NCI-H446 treated with DMSO at 0.1 percent for 48 hours (cell line): ENCODE measurements at places on chromosomes 16 and 17.
A peak's percentile ranks its signal among the peaks of the same experiment; 100 is the strongest.

GRCh38 chr16:48450367-48450766 is 65.2 kb upstream of the SIAH1 start:
- no peak for DNase-seq

- no peak for DNase-seq
Observed at GRCh38 chr17:4583782-4584100, 588 bp upstream of the SMTNL2 start.

GRCh38 chr17:13601776-13602551 is at the start of gene HS3ST3A1:
Gene HS3ST3A1 (minus strand): TSS chr17:13601929. CDS start chr17:13601129, 800 bp downstream.
- no peak for DNase-seq

GRCh38 chr16:66740010-66740409 is 11.4 kb downstream of the DYNC1LI2 start:
- DNase-seq = no peak

DNA sequence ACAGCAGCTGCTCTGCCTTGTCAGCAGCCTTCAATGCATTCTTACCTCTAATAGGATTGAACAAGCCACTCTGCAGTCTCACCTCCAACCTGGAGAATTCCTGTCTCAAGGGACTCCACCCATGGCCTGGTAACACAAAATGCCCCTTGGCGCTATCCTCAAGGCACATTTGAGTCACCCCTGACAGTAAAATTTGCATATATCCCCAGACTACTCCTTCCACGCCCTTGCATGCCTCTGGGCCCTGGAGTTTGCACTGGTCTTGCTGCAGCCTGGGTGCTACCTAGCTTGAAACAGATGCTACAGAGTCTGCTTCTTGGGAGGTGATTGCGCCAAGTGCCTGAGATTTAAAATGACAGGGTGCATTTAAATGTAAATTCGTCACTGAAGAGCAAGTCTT is 391.4 kb upstream of the MAF start:
- no peak for DNase-seq

DNA sequence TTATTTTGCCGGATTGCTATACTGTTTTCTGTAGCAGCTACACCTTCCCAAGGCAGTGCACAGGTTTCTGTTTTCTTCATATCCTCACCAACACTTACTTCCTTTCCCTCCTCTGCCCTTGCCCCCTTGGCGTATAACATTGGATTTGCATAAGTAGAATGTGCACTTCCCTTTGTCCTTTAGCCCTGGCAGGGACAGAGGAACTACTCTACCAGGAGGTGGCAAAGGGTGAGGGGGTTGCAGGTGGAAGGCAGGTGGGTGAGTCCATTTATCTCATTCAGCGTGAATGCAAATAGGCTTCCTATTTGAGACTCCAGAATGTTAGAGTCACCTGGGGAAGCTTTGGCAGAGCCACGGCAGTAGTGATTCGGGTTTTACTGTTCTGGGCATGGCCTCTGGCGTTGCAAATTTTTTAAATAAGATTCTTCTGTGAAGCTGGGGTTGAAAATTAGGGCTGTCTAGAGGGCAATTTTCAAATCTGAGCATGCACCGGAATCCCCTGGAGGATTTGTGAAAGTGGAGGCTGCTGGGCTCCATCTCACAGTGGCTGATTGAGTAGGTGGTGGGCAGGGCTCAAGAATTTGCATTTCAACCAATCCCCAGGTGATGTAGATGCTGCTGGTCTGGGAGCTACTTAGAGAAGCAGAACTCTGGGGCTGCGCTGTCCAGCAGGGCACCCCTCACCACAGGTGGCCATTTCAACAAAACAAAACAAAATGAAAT is 84.7 kb downstream of the PLCG2 start:
- no peak for DNase-seq

DNA sequence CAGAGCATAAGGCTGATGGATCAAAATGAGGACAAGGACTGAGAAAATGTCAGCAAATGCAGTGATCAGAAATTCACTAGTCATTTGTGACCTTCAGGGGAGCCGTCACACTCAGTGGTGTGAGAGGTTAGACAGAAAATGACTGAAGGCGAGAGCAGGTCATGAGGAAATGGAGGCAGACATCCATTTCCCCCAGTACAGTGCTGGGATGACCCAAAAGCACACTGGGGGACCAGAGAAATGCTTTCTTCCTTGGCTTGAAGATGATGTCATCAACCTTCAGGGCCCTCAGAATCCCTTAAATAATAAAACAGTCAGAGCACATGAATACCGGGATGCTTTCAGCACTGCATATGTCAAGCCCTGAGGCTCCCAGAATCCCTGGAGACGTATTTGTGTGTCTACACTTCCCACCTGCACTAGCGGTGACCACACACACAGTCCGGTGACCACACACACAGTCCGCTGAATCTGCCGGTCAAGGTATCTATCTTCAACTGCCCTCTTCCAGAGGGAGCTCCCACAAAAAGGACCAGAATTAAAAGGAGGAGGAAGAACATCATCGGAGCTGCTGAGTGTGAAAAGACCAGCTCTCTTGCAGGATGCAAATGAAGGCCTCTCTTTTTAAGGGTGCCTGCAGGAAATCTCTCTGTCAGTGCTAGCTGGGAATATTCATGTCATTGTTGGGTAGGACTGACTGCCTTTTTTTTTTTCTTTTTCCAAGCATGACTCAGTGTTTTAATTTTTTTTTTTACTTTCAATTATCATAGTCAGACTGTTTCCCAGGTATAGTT is 8.2 kb downstream of the UBE2O start:
- no peak for DNase-seq

DNA sequence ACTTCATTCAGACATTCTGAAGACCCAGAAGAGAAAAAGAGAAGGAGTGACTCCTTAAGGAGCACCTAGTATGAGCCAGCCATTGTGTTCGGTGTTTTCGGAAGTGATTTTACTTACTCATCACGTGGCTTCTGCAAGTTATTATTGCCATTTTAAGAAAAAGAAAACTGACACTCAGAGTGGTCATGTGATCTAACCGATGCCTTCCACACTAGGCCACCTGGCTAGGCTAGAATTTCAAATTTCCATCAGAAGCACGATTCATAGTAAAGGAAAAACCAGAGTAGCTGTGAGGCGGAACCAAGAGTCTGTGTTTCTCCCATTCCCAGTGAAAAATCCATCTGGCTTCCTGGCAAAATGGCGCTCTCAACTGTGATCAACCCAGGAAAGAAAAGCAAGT is 32.0 kb downstream of the GTF3C1 start:
- no peak for DNase-seq

- DNase-seq = no peak
Observed at GRCh38 chr17:50170662-50171370, 5.0 kb downstream of the SGCA start.

DNA sequence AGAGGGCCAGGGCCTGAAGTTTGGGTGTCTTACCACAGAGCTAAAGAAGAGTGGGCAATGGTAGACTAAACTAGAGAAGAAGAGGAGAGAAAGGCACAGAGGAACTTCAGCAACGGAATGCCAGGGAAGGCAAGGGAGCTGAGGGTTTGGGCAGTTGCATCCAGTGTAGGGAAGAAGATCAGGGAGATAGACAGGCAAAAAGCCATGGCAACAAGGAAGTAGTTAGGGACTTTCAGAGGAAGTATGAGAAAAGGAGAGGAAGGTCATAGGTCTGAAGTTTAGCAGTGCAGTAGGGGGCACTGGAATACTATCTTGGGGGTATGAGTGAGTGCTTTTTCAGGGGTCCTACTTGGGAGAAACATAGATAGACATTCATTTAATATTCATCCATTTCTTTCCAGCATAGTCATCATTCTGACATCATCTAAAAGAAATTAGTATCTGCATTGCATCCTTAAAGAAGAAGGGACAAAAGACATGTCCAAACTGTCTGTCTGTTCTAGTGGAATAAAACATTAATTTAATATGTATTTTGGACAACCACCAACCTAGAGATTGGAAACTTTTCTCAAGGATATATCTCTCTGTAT is 2.2 kb upstream of the NF1 start:
- DNase-seq = no peak

GRCh38 chr17:8994319-8994718 is 27.0 kb upstream of the NTN1 start:
- no peak for DNase-seq

DNA sequence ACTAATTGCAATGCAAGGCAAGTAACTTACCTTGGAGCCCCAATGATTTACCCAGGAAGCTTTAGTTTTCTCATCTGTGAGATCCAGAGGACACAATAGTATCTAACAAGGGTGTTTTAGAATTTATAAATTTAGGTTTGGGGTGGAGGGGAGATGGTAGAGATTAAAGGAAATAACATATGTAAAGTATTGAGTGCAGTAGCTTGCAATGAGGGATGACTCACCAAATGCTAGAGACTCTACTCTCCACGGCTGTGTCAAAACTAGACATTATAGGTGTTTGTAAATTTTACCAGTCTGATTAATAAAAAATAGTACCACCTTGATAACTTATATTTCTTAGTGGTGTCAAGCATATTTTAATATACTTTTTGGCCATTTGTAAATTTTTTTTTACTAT is 3.7 kb upstream of the ABCA9 start:
- no peak for DNase-seq

DNA sequence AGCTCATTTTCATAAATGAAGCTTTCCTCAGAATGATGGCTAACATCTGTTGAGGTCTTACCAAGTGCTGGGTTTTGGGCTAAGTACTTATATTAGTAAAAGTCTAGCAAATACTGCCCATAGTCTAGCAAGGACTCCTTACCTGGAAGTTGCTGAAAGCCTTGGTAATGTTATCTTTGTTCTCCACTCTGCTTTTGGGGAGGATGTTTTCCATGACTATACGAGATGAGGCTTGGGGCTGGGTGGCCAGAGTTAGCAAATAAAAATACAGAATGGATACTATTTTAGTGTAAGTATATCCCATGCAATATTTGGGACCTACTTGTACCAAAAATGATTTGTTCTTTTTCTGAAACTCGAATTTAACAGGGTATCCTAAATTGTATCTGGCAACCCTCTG is 7.7 kb downstream of the CCL18 start:
- DNase-seq = no peak

DNA sequence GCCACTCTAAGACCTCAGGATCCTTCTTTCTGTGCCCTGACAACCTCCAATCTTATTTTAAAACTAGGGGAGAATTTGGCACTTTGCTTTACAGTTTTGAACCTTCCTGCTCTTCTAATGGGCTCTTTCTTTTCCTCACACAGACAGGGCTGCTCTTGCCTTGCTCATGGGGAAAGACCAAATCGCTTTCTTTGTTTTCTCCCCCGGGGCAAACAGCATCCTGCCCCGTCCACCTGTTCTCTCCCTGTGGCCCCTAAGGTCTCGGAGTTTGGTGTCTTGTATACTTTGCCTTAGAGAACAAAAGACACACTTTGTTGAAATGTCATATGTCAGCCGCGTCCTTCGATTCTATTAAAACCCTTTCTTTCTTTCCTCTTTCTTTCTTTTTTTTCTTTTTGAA is 306.7 kb upstream of the SALL1 start:
- no peak for DNase-seq

- no peak for DNase-seq
Observed at GRCh38 chr17:72387969-72388368, 267.1 kb downstream of the SOX9 start.

DNA sequence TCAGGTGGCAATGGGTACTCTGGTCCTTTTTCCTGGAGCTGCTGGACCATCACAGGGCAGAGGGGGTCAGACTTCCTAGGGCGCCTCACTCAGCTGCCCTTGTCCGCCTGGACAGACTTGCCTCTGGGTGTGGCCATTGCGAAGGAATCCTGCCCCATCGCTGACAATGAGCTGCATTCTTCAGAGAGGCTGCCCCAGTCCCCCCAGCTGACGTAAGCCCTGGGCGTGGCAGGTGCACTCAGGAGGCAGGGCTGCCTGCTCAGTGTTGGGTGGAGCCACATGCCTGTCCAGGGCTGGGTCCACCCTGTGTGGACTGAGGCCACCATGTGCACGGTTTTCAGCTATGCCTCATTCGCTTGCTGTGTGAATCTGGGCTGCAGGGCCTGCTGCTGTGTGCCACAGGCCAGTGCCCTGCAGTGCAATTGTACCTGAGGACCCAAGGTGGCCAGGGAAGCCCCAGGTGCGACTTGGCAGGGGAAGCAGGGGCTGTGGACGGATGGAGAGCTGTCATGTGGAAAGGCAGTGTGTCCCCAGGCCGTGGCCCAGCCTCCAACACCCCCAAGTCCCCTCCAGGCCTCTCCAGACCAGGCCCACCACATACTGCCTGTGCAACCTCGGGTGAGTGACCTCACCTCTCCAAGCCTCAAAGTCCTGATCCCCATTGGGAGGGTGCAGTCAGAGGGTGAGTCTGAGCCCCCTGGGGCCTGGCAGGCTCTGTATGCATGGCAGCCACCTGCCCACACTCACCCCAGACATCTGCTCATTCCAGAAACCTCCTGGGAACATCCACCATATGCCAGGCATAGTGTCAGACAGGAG is 14.0 kb upstream of the MPRIP start:
- DNase-seq = no peak

DNA sequence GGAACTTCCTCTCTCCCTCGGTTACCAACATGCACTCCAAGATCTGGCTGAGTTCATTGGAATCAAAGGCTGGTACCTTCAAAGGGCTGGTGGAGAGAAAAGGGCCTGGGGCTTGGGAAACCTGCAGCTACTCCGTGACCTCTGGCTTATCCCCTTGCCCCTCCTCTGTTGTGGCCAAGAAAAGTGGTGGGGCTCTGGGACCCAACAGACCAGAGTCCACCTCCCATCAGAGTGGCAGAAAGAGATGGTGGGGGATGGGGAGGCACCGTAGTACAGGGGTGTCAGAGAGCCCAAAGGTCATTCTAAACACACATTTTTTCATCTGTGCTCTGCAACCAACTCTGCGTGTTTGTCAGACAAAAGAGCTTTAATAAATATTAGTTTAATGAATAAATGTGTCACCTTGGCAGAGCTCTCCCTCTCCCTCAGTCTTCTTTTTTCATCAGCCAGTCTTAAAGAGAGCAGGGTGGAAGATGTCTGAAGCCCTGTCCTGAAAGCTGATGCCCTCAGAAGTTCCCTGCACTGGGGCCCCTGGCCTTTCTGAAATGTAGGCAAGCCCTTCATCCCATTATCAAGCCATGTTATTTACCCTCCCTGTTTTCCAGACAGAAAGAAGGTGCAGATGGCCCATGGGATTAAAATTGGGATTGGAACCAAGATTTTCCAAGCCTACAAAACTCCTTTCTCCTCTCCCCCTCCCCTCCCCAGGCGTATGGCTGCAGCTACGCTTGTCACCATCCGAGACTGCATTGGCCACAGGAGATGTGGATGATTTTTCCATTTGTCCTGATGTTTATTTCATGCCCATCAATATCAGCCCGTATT is 227.3 kb downstream of the CCDC182 start:
- peak; percentile 14 for DNase-seq

- no peak for DNase-seq
Observed at GRCh38 chr16:30377050-30377811, 2.6 kb downstream of the MYL11 start.
